Caco-2 (cell line): ENCODE measurements at places on chromosomes 3 and 15. TPM values are rescaled to one million over a fixed set of nuclear protein-coding genes. Genes with fewer than 3 reads are reported as not detected.

Gene SKOR1
- total RNA-seq, result not detected in 2 replicates

- no peak for DNase-seq
These were observed 175.8 kb upstream of the ZBTB20 start for GRCh38 chr3:115322901-115323300.

DNA sequence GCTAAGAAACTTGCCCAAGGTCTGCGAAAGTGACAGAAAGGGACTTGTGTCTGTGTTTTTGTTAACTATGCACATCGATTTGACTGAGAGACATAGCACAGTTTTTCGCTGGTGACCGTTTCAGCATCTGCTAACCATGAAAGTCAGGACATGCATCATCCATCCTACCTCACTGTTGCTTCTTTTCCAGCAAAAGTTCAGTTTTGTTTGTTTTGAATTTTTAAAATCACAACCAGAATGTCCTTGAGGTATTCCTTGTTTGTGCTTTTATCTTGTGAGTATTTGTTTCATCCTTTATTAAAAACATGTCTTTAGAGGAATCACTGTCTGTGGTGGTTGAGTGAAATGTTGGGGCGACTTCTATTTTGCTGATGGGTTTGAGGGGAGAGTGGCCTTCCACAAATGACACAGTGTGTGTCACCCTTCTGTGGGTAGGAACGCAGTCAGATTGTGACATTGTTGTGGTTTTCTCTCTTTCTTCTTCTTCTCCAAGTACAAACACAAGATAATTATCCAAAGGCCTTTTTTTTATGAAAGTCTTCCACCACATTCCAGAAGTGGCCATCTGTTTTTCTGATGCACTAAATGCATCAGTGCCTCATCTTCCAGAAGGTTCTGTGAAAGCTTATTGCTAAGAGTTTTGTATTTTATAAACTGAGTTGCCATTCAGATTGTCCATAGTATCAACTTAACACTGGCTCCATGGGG lies 214.4 kb upstream of the NR2E3 start:
- DNase-seq, result no peak

- peak; percentile 12 for DNase-seq
These were observed 596.7 kb downstream of the PDCD6IP start for GRCh38 chr3:34394978-34395748.

Gene CISH
- total RNA-seq, result 2.9 and 3.4 TPM in 2 replicates

Gene NOX5
- total RNA-seq, result 0.05 TPM in 1 of 2 replicates, not detected in the other

DNA sequence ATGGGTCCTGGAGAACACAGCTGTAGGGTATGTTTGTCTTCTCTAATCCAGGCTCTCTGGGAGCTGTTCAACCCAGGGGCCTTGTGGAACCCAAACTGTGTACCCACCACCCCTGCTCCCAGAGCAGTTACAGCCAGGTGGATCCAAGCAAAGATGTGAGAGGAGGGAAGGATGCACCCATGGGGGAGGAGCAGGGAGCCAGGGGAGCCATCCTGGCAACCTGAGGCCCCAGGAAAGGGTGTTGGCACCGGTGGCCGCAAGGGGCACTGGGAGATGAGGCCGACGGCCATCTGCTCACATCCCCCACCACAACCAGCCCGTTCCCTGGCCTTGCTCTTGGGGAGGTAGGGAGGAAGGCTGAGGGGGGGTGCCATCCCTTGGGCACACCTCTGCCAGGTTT lies 43.2 kb downstream of the CMTM6 start:
- no peak for DNase-seq

Gene CPEB1
- 0.82 and 1.6 TPM in 2 replicates for total RNA-seq

DNA sequence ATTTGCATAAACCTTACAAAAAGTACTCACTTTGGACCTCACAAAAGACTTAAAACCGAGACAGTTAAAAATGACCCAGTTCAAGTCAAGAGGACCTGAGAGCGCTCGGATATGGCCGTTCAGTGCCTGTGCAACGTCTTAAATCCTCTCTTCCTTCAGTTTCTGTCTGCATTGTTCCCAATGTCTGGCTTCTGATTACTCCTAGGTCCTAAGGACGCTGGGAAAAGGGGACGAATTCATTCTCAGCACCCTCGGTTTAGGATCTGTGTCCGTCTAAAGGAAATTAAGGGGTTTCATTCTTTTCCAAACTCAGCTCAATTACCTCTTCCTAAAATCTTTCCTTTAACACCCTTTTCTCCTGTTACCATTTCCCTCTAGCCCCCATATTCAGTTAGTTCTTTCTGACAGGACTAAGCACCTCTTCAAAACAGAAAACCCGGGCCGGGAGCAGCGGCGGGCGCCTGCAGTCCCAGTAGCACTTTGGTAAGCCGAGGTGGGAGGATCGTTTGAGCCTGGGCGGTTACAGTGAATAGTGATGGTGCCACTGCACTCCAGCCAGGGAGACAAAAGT lies 970 bp downstream of the DPPA4 start:
- no peak for DNase-seq

- DNase-seq, result no peak
These were observed 13.9 kb upstream of the RYR3 start for GRCh38 chr15:33296856-33297255.

GRCh38 chr3:81554388-81554787 lies 207.1 kb downstream of the GBE1 start:
- DNase-seq, result no peak

DNA sequence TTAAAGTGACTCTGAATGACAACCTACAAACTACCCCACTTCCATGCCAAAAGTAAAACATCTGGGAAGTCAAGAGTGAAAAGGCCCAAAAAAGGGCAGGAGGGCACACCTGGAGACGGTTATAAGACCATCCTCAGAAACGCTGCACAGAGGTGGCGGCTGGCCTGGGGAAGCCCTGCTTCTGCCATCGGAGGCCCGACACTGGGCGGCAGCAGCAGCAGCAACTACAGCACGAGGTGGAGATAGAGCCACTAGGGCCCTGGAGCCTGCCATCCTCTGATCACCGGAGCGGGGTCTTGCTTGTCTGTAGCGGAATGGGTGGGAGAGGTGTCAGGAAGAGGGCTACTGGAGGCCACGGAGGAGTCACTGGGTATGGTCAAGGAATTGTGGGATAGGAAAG lies 283.3 kb downstream of the ADAMTS17 start:
- no peak for DNase-seq

Gene IL17RD
- 2.7 and 3.1 TPM in 2 replicates for total RNA-seq

GRCh38 chr15:52171386-52171785 lies 19.8 kb downstream of the GNB5 start:
- no peak for DNase-seq

Gene SLC12A1
- total RNA-seq, result not detected in 2 replicates

Gene TMC3
- not detected in 2 replicates for total RNA-seq

DNA sequence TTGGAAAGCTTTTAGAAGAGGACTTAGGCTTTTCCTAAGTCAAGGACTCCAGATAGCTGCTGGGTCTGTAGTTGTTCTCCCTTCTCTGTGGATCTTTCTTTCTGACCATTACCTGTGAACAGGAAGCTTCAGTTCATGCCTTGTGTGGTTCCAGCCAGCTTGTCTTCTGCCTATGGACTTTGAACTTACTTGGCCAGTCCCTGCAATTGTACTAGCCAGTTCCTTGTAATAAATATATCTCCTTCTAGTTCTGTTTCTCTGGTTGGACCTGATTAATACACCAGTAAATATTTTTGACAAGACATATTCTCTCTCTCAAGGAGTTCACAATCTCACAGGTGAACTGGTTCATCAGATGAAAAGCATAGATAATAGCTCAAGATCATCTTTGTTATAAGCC lies 341.3 kb upstream of the DPPA4 start:
- DNase-seq, result no peak

Gene GALK2
- total RNA-seq, result 25.5 and 29.8 TPM in 2 replicates

Gene SPINK8
- not detected in 2 replicates for total RNA-seq

Gene OTOL1
- not detected in 2 replicates for total RNA-seq

Gene MNS1
- total RNA-seq, result 2.6 and 3.0 TPM in 2 replicates

GRCh38 chr3:61580982-61581643 lies 19.7 kb downstream of the PTPRG start:
- no peak for DNase-seq

DNA sequence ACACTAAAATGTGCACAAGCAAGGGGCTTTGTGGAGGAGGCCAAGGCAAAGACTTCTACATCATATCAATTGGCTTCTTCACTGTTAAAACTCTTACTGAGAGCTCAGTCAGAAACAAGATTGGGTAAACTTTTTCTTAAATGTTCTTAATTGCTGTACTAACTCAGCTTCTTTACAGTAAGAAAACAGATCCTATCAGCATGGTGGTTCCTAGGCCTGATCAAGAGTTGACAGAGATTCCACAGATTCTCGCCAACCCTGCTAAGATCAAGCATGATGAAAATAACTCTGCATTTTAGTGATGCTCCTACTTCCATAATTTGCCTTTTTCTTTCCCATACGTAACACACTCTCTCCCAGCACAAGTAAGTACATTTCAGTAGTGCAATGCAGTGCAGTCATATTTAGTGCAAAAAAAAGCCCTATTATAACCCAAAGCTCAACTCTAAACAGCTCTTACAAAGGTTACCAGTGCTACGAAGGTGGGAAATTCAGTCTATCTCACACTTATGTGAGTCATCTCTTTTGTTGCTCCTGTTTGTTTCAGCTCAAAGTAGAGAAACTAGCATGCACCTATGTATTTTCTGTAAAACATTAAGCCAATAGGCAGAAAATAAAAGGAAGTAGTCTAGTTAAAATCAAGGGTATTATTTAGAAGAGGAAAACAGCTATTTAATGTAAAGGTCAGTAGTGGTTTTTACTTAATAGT lies 29.9 kb downstream of the TIGIT start:
- no peak for DNase-seq

- peak; percentile 64 for DNase-seq
These were observed 37.7 kb downstream of the PLD1 start for GRCh38 chr3:171772427-171773056.

Gene LRRN1
- 0.84 and 1.2 TPM in 2 replicates for total RNA-seq

- no peak for DNase-seq
These were observed 240.4 kb upstream of the BHLHE40 start for GRCh38 chr3:4738737-4739274.

DNA sequence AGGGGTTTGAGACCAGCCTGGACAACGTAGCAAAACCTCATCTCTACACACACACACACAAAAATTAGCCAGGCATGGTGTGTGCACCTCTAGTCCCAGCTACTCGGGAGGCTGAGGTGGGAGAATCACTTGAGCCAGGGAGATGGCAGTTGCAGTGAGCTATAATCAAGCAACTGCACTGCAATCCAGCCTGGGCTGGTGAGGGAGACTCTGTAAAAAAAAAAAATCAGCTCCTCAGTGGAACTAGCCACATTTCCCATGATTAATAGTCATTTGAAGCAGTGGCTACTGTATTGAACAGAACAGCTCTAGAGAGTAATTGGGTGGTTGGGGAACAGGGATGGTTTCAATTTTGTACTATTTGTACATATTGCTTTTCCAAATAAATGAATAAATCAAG lies 11.5 kb upstream of the FBXO40 start:
- DNase-seq, result no peak

- no peak for DNase-seq
These were observed 517.3 kb downstream of the MFSD1 start for GRCh38 chr3:159319156-159319555.

DNA sequence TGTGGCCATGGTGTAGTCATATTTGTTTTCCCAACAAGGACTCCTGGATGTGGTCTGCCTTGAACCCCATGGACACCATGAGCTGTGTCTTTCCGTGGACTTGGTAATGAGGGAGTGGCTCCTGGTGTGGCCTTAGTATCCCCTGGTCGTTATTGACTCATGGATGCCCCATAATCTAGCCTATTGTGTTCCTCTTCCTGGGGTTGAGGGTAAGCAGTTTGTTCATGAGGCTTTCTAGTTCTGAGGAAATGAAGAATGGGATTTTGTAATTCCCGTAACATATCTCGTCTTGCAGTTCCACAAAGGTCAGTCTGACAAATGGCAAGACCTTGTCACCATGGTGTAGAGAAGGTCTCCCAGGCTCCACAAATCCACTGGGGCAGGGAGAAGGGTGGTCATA lies 22.6 kb downstream of the RAB7A start:
- no peak for DNase-seq

- no peak for DNase-seq
These were observed 3.2 kb downstream of the SETD5 start for GRCh38 chr3:9400616-9401015.

- no peak for DNase-seq
These were observed 49.0 kb downstream of the KBTBD12 start for GRCh38 chr3:127964053-127964452.

DNA sequence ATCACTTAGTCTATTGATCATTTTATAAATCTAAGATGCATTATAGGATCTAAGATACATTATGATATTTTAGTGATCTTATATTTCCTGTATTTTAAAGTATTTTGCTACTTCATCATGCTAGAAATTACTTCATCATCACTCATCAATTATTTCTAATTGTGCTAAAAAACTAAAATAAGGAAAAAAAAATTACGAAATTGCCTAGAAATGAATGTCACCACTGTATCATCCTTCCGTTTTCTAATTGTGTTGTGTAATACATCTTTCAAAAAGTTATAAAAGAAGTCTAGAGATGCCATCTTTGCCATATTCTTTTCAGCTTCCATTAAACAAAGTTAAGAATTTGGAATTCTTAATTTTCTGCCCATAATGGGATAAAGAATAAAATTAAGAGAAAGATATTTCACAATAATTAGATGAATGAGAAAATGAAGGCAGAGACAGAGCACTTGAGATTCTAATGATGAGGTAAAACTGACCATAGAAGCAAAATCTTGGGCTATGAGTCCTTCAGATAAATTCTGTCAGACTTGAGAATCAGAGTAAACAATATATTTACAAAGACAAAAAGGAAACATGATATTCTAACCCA lies 48.8 kb downstream of the ALDH1A2 start:
- no peak for DNase-seq

GRCh38 chr15:61106044-61106834 lies 122.9 kb downstream of the RORA start:
- DNase-seq, result no peak

DNA sequence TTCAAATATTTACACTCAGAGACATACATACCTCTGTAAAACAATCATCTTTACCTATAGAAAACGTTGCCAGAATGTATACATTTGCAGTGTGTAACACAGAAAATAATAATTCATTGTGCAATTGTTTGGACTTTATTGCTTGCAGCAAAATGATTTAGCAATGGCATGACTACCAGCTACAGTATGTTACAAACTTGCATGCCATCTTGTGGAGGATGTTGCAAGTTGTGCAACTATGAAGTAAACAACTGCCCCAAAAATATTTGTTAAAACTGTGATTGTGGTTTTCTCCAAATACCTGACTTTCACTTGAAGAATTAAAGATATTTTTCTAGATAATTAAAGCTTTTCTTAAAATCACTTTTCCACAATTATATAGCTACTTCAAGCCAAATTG lies 27.1 kb upstream of the C3orf49 start:
- DNase-seq, result no peak

DNA sequence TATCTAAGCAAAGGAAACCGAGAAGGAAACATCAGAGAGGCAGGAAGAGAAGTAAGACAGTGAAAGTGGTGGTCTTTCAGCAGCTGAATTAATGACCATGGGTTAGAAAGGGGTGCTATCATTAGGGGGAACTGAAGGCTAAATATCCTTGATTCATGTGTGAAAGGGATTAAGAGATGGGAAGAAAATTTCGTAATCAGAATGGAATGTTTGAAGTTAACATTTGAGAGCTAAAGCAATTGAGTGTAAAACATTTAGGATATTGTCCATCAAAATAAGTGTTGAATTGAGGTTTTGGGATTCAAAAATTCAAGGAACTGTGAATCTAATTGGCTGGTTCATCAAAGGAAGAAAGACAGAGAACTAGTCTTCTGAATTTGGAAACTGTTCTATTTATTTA lies 4.1 kb upstream of the ECT2 start:
- no peak for DNase-seq

GRCh38 chr15:41944313-41944940 lies 27.9 kb downstream of the EHD4 start:
- peak; percentile 64 for DNase-seq

Gene HDAC11
- 10.5 and 10.9 TPM in 2 replicates for total RNA-seq

Gene PAQR5
- 3.4 and 5.4 TPM in 2 replicates for total RNA-seq

Gene EAF2
- total RNA-seq, result 4.5 and 4.6 TPM in 2 replicates
